Hippocampal formation (tissue), 2 donors: ENCODE measurements at places on chromosomes 11 and 22.

DNA sequence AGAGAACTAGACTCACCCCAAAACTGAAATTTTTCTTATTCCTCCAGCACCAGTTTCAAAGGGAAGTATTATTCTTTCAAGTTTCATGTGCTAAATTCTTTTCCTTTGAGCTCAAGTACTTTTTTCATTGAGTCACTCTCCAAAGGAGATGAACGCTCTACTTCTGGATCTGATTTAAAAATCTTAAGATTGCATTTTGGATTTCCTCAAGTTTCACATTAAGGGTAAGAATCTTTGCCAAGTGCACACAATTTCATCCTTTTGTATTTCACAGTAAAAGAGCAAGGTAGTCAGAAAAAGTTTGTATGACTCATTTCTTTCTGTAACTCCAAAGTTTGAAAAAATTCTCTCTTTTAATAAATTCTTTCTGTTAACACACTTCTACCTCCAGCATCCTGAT is 435.5 kb downstream of the RAB38 start:
- DNase-seq: no peak

DNA sequence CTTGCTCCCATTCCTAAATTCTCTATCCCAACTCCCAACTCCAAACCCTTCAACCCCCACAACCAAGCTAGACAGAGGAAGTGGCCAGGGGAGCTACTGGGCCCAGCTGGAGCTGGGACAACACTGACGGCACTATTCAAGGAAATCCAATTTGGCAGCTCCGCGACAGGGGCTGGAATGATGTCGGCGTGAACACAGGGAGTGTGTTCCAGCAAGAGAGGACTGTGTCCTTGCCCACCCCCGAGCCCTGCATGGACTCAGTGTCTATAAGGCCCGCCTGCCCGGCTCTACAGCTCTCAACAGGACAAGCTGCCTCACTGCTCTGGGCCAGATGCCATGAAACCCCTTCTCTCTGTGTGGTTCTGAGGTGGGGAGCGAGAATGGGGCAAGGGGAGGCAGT is 11.3 kb downstream of the PCSK7 start:
- peak; percentile 44 for DNase-seq

DNA sequence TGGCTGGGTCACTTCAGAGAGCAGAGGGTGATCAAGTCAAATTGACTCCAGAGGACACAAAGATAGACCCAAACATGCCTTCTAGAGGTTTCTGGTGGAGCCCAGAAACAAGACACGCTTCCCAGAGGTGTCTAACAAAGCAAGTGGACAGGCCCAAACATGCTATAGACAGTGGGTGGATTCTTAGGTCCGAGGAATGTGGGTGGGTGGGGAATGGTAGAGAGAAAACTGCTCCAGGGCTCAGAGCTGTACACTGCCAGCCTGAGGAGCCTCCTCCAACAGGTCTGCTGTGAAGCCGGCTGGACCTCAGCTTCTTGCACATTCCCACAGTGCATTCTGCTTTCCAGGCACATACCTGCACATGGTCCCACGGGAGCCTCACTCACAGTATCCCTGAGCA is 116.8 kb upstream of the NECTIN1 start:
- DNase-seq: no peak

- DNase-seq: no peak
Observed at GRCh38 chr11:67732045-67732787, 57.8 kb upstream of the ALDH3B2 start.

DNA sequence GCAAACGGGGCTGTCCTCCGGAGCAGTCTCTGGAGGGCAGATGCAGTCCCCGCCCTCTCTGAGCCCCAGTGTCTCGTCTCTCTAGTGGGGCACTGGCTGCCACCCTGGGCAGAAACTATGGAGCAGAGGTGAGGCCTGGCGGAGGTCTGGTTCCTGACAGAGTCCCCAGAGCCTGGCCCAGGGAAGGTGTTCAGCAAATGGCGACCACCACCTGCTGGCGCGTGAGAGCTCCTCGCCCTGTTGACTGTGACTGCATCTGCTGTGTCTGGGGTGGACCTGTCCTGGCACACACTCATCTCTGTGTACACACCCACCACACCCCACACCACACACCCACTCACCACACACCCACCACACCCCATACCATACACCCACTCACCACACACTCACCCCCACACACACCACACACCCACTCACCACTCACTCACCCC is 18.3 kb upstream of the TTLL12 start:
- DNase-seq: no peak

DNA sequence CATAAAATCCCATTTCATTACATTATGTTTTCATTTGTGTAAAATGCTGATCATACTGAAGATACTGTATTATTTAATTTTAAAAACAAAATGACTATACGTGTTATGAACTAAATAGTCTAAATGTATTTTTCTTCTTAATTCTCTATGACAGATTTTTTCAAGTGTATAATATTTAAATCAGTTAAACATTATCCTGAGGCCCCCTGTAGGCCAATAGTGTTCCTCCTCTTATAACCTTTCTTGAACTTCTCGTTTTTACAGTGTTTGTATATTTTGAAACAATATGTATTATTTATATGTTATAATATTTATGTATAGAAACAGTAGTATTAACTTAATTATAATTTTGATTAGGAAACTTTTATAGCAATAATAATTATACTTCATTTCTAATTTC is 151.1 kb upstream of the CHORDC1 start:
- no peak for DNase-seq

GRCh38 chr22:36577019-36577418 is 48.1 kb upstream of the EIF3D start:
- no peak for DNase-seq

- no peak for DNase-seq
Observed at GRCh38 chr11:67486481-67487195, 3.8 kb downstream of the AIP start.

- DNase-seq: no peak
Observed at GRCh38 chr11:83249445-83249844, 36.7 kb downstream of the CCDC90B start.

- DNase-seq: no peak
Observed at GRCh38 chr22:27386186-27386585, 415.4 kb downstream of the MN1 start.

- no peak for DNase-seq
Observed at GRCh38 chr11:35677904-35678303, 15.3 kb downstream of the TRIM44 start.

GRCh38 chr22:25840167-25840566 is 98.2 kb downstream of the MYO18B start:
- DNase-seq: no peak

DNA sequence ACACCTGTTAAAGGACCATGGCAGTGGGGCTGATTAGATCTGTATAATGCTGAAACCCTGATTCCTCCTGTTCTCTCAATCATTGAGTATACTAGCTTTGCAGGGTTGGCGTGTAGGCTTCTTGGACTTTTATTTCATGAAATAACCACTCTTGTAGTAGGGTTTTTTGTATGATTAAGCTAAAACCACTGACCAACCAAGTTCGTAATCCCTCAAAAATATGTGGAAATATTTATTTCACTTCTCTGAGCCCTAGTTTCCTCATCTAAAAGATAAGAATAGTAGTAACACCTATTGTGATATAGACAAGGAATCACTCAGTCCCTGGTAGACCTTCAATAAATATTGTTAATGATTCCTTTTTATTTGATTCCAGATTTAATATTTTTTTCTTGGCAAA is 4.2 kb downstream of the API5 start:
- no peak for DNase-seq

- DNase-seq: no peak
Observed at GRCh38 chr22:29916007-29916544, 33.1 kb downstream of the MTMR3 start.

DNA sequence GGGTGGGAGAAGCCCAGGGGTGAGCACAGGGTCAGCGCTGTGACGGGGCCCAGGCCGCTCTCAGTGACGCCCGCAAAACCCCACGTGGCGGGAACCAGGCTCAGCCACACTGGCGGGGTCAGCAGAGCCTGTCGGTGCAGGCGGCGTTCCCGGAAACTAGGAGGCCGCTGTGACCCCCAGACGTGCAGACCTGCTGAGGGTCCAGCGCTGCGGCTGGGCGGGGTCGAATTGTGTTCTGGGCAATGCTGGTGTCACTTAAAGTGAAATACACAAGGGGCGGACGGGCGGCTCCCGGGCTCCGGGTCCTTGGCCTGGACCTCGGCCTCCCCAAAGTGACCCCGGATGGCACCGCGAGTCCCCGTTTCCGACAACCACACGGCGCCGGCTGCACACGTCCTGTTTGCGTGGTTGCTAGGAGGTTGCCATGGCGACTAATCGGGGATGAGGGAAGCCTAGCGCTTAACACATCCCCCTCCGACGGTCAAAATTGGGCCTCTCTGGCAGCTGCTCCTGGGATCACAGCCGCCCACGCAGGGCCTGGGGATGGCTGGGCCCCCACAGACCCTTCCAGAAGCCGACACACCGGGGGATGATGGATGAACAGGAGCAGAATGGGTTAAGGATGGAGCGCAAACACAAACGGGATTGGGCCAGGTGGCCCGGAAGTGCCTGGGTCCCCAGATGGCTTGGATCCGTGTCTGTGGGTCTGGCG is 81.7 kb upstream of the PRR5 start:
- DNase-seq: no peak

- no peak for DNase-seq
Observed at GRCh38 chr22:26821854-26822253, 164.5 kb downstream of the MIAT start.

GRCh38 chr11:132528181-132528580 is 1004.1 kb downstream of the OPCML start:
- DNase-seq: no peak

DNA sequence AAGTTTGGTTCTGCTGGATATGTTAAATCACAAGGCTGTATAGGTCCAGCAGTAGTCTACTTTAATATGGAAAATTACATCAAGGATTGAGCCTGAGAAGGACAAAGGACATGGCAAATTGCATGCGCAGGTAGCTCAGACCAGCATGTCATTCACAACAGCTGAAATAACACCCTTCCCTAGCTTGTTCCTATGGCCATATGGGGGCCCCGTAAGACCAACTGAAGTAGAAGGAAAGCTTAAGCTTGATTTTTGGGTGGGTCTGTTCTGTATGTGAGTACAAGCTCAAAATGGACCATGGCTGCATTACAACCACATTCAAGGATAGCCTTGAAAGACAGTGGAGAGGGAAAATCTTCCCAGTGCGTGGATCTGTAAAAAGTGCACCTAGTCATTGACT is 20.6 kb upstream of the PDE3B start:
- DNase-seq: no peak

DNA sequence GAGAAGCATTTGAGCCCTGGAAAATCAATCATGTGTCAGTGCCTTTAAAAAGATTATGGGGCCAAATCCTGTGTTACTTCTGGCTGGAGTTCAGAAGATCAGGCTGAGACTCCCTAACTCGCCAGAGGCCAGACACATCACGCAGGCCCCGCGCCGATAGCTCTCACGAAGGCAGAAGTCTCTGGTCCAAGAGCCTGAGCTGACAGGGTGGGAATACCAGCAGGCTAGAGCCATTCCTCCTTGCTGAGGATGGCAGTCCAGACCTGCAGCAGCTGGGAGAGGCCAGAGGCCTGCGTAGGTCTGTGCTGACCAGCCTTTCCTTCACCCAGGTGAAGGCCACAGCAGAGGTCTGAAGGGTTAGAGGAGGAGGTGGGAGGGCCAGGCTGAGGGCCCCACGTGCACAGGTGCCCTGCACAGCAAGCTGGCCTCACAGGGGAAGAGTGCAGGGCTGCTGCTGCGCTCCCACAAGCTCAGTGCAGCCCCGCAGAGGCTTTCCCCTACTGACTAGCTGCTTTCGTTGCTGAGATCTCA is 52.9 kb downstream of the ST14 start:
- DNase-seq: no peak

- no peak for DNase-seq
Observed at GRCh38 chr11:128462922-128463321, 124.4 kb downstream of the ETS1 start.

- DNase-seq: no peak
Observed at GRCh38 chr22:41568811-41569210, 8.0 kb downstream of the CSDC2 start.

- DNase-seq: no peak
Observed at GRCh38 chr22:43227239-43227630, 40.3 kb upstream of the TTLL12 start.

DNA sequence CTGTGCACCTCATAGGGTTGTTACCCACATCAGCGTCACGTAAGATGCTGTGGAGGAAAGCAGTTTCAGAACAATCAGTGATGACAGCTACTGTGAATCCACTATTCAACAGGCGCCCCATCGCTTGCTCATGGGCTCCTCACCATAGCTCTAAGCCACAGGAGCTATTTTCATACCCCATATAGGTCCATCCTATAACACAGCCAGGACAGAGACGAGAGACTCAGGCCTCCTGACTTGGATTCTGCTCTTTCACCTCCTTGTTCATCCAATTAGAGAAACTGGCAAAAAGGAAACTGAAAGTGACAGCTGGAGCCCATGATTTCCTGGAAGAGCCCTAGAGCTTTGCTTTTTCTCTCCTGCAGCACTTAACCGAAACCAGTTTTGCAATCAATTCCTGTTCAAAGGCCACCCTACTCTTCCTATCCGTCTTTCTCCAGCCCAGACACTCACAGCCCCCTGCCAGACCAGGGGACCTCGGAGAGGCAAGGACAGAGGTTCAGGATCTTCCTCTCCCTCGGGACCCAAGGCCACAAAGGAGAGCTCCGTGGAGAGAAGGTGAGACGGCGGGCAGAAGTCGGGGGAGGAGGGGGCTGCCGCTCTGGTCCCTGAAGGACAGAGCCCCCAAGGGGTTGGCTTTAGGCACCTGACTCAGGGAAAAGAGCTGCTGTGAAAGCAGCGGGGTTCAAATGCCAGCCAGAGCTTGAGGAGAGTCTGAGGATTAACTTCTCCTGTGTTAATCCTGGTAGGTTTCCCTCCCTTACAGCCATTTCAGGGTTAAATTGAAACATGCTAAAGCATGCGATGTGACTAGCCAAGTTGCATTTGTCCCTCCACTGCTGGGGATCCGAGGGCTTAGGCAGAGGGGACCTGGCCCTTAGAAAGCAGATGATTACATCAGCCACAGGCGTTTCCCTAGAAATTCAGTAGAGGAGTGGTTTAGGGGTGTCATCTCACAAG is at the start of gene APOL6:
APOL6 (plus strand) TSS at position 381 of the 960 bp plus-strand sequence. CDS start 7,980 bp downstream, outside the sequence.
- peak; percentile 30 for DNase-seq

DNA sequence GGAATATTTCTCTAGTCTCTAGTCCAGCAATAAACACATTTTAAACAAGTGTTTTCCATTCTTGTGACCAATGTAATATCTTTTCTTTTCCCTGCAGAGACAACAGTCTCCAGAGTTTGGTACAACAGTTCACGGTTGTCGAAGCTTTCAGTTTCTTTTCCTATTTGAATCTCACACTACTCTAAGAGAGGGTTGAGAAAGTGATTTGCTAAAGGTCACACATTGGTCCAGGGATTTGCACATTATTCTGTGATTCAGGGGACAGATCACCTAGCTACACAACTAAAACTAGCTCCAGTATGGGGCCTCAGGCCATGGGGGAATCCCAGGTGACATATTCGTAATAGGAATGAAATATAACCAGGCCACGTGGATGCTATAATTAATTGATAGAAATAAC is 132.5 kb downstream of the HIPK3 start:
- no peak for DNase-seq

GRCh38 chr11:77400775-77401449 is 73.0 kb downstream of the PAK1 start:
- no peak for DNase-seq
